ENCODE measurements at places on chromosomes 13 and 19.
A peak's percentile ranks its signal among the peaks of the same experiment; 100 is the strongest.

DNA sequence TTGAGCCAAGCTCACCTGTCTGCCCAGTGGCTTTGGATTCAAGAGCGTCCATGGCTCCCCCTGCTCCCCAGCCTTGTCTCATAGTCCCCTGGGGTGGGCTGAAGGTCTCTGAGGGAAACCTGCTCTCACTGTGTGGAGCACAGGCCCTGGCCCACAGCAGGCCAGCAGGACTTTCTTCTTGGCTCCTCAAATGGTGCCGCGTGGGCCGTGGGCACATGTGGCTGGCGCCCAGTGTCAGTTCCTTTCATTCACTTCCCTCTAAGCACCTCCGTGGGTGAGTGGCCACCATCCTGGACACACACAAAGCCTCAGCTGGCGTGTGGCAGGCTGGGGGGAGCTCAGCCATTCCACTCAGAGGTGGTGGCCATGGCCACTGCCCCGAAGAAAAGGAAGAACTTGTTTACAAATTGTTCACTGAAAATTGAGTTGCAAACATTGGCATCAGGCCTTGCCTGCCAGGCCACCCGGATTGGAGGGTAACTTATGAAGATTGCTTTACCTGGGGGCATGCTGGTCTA is 53.1 kb downstream of the C1QTNF9 start:
- DNase-seq: no peak

DNA sequence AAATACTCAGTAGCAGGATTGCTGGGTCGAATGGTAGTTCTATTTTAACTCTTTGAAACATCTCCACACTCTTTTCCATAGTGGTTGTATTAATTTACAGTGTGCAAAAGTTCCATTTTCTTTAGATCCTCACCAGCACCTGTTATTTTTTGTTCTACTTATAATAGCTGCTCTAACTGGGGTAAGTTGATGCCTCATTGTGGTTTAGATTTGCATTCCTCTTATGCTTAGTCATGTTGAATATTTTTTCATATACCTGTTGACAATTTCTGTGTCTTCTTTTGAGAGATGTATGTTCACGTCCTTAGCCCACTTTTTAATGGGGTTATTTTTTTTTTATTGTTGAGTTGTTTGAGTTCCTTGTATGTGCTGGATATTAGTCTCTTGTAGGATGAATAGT is 144.6 kb downstream of the NBEA start:
- DNase-seq: no peak

DNA sequence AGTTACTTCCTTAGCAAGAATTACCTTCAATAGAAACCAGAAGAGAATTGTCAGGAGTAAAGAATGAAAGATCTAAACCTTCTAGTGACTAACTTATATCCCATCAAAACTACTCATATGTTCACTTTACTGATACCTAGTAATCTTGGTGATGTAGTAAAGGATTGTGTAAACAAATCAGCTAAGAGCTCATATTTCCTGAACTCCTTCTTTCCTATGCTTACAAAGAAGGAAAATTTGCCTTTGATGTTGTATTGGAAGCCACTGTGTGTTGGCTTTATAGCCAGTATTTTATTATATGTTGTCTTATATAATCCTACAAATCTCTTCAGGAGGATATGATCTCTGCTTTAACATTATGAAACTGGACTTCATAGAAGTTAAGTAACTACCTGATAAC is 671.0 kb downstream of the PCDH9 start:
- no peak for DNase-seq

DNA sequence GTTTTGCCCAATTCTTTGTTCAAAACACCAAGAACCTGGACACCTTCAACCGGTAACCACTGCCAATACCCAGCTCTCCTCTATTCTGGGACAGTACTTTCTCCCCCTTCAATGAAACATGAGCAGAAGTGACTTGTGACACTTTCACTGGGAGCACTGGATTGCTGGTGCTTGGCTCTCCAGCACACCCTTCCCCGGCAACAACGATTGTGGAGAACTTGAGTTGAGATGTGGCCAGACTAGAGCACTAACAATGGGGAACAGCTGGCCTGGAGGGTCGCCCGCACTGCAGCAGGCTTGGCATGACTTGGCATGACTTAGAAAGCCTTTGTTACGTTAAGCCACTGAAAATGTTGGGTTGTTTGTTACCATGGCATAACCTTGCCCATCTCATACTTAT is 7.5 kb upstream of the B3GLCT start:
- no peak for DNase-seq

DNA sequence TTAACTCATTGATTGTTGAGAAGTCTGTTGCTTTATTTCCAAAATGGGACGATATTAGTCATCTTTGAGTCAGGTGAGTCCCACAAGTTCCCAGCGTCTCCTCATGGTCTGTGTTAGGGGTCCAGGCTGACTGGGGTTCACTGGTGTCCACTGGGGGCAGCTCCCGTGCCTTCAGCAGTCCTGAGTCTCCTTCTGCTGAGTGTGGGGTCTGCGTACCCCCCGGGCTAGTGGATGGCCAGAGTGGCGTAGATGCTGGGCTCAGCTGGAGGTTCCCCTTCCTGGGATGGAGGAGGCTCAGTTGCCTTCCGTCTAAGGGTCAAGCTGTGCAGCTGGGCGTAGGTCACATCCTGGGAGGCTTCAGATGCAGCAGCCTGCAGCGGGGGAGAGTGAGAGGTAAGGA is 5.9 kb downstream of the LILRB3 start:
- no peak for DNase-seq

- DNase-seq: no peak
These were observed 479.1 kb downstream of the OLFM4 start for GRCh38 chr13:53507741-53508140.

DNA sequence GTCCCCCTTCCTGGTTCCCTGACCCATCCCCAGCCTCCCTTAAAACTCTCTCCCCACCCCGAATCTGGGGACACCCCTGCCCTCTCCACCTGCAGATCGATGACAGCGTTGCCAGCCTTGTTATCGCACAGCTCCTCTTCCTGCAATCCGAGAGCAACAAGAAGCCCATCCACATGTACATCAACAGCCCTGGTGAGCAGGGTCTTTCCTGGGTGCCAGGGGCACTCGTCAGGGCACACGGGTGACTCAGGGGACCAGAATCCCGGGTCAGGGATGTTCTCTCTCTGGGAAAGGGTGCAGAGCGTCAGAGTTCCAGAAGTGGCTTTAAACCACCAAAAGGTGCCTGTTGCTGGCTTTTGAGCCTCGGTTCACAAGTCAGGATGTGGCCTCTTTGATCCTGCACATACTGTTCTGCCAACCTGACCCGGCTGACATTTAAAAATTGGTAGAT is 1.0 kb downstream of the CLPP start:
- DNase-seq: no peak

- no peak for DNase-seq
These were observed 412.7 kb downstream of the LMO7 start for GRCh38 chr13:76048675-76049375.

GRCh38 chr19:52689843-52690368 is 44.9 kb downstream of the ZNF611 start:
- DNase-seq: no peak

GRCh38 chr13:31012655-31013024 is 80.2 kb downstream of the TEX26 start:
- DNase-seq: peak; percentile 3

- DNase-seq: no peak
These were observed 15.1 kb downstream of the NCR1 start for GRCh38 chr19:54921082-54921481.

DNA sequence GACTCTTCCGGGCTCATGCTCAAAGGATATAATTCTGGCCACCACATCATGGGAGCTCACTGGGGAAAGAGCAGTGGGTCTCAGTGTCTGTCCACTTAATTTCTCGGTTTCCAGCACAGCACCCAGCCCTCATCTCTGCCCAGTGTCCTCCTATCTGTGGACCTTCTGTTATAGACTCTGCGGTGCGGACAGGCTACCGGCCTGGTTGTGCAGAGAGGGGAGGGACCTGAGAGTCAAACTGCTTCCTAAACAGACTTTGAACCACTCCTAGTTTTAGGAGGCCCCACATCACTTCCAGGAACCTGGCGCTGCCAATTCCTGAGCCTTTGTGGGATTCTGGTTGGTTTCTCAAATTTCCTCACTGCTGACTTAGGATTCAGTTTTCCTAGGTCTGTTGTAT is 59.8 kb upstream of the MED4 start:
- DNase-seq: peak; percentile 19

GRCh38 chr13:98261165-98261702 is 84.2 kb upstream of the RNF113B start:
- peak; percentile 46 for DNase-seq

All from HepG2 (cell line).